ENCODE measurements at places on chromosomes 4 and X.

- no peak for DNase-seq
These were observed 6.9 kb downstream of the FGF13 start for GRCh38 chrX:138704596-138704995.

- no peak for DNase-seq
These were observed 6.5 kb downstream of the SPRY1 start for GRCh38 chr4:123403080-123403604.

GRCh38 chr4:165926307-165926706 lies 53.3 kb downstream of the TLL1 start:
- DNase-seq: no peak

DNA sequence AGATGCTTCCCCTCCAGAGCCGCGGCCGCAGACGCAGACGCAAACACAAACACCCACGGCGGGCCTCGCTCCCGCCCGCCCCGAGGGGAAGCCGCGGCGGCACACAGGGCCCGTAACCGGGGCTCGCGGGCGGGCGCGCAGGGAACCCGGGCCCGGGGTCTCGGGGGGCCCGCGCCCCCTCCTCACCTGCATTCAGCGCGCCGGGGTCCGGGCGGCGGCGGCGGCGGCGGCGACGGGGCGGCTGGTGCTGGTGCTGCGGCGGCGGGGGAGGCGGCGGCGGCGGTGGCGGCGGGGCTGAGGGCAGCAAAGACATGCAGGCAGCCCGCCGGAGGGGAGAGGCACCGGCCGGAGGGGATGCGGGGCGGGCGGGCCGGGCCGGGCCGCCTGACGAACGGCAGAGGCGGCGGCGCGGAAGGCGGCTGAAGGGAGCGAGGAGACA lies 255 bp upstream of the CNOT6L start:
- peak; percentile 58 for DNase-seq

DNA sequence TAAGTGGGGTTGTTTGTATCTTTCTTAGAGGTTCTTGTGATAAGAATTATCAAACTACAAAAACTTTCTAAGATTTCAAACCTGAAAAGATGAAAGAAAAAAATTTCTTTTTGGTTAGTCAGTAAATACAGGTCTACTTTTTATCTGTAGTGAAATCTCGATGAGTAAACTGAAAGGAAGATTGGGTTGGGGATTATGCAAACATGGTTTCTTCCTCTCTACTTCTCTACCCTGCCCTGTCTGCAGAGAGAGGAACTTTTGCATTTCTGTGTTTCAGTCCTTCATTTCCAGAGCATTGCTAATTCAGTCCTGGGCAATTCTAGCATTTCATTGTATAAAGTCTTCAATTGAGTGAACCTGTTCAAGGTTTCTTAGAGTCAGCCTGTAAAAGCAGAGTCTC lies 51.6 kb upstream of the IL2 start:
- no peak for DNase-seq
